Hippocampal formation (tissue), 2 donors: ENCODE measurements at places on chromosomes 16 and 17.

DNA sequence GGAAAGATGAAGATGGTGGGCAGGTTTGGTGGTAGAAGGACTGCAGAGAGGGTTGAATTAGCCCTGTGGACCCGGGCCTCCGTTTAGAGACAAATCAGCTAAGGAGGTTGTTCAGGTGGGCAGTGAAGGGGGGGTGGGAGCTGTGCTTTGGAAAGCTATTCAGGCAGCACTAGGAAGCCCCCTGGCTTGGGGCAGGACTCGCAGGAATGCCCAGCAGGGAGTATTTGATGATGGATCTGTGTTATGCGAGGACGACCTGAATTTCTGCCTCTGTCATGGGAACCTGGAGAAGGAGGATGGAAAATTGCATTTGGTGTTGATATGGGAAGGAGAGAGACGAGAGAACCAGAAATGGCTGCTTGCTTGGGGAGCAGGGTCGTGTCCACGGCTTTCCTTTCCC lies 3.5 kb downstream of the SPDYE4 start:
- DNase-seq: no peak

GRCh38 chr17:17852930-17853329 lies 16.1 kb upstream of the SREBF1 start:
- no peak for DNase-seq

DNA sequence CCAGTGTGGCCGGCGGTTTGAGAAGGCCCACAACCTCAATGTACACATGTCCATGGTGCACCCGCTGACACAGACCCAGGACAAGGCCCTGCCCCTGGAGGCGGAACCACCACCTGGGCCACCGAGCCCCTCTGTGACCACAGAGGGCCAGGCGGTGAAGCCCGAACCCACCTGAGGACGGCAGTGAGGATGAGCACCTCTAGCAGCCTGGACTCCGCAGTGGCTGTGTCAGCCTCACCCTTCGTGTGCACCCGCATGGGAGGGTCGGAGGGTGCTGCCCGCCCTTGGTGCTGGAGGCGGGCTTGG lies 16.7 kb downstream of the ZNF276 start:
- no peak for DNase-seq

DNA sequence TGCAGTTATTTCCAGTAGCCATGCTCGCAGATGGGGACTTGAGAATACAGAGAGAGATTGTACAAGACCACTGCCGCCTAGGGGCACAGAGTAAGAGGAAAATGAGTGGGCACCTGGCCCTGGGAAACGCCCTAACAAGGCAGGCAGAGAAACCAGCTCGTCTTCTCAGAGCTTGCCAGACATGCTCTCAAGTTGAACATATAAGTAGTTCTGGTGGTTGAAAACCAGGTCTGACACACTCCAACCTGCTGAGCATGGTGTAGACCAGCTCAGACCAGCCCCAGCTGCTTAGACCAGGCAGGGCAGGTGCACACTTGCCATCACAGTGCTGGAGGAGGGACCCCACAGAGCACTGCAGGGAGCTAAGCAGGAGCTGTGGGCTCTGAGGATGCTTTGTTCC lies 250.5 kb downstream of the CPPED1 start:
- no peak for DNase-seq

GRCh38 chr16:52548261-52549010 lies 1.5 kb upstream of the TOX3 start:
- no peak for DNase-seq

DNA sequence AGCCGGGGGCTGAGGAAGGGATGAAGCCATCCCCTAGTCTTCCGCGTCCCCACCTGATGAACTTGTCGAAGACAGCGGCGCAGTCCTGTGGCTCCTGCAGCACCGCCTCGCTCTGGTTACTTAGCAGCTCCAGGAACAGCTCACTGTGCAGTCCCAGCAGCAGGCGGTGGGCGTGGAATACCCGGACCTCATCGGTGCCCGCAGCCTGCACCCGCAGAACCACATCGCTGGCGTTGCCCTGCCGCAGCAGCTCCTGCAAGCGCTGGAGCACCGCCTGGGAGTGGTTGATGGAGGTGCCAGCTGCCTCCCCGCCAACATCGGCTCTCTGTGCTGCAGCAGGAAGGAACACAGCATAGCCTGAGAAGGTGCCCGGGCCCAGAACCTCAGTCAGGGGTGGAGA lies 1.8 kb downstream of the BTBD17 start:
- no peak for DNase-seq

GRCh38 chr17:82241183-82241925 lies 12.5 kb downstream of the SLC16A3 start:
- peak; percentile 59 for DNase-seq
